ENCODE measurements at places on chromosomes 16 and 17.

- DNase-seq = no peak
Measured at GRCh38 chr16:90012991-90013745, 6.1 kb downstream of the DBNDD1 start.

DNA sequence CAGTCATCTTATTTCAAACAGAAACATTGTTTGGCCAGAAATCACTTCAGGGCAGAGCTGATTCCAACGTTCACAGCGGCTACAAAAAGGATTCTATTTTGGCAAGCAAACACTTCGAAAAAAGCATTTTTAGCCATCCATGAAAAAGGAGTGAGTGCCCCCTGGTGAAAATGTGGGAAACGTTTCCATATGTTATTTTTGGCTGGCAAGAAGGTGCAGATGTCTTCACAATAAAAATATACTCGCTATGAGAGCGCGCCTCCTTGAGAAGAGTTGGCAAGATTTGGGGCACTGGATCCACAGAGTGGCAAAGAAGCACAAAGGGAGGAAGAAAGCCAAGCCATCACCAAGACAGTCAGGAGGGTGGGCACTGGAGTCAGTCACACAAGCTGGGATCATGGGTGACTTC is 191.1 kb downstream of the CHD9NB start:
- DNase-seq = no peak

GRCh38 chr17:10724546-10725195 is 5.2 kb downstream of the TMEM220 start:
- no peak for DNase-seq

DNA sequence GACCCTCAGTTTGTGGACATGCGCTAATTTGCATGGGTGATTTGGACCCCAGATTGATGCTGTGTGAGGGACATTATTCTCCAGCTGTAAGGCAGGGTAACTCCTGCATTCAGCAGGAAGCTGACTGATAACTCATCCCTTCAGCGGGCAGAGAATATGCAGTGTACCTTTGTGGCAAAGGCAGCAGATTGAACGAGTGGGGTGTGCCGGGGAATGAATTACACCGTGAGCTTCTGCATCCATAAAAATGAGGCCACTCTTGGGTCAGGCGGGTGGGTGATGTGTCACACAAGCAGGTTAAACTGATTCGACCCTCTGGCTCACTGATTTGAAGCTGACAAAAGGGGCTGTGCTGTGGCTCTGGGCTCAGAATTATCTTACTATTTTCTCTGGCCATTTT is 128.9 kb upstream of the PMFBP1 start:
- DNase-seq = no peak

DNA sequence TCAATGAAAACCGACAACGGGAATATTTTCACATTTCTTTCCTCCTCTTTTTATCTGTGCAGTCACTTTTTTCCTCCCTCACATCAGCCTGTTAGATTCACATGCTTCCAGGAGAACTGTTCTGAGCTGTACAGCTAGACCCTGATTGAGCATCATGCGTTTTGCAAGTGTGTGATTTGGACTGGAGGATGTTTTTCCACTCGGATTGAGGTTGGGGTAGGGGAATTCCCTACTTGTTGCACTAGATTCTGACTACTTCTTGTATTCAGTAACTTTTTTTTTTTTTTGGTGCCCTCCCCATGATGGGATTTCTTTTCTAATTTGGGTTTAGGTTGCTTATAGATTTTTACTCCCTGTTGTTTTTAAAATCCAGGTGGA is 4.8 kb downstream of the MSI2 start:
- no peak for DNase-seq

DNA sequence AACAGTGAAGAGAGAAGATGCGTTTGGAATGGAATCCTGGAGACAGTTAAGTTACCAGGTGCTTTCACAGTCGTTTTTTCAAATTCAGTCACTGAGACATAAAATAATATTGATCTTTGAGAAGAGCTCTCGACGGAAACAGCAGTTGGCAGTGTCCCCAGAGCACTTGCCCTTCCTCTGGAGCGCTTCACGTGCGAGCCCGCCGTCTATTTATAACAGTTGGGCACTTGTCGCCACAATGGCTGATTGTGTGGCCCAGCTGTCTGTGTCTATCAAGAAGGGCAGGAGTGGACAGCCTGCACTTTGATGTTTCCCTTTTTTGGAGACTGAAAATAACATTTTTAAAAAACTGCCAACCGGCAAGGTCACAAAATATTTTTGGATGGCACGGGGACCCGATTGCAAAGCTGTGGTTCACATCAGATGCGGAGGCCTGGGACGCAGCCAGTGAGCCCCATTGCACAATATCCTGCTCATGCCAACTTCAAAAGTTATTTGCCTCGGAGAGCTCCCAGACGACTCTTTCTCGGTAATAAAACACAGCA is 62.9 kb downstream of the ADCY9 start:
- no peak for DNase-seq

GRCh38 chr16:68090130-68090529 is 5.0 kb downstream of the NFATC3 start:
- DNase-seq = no peak

DNA sequence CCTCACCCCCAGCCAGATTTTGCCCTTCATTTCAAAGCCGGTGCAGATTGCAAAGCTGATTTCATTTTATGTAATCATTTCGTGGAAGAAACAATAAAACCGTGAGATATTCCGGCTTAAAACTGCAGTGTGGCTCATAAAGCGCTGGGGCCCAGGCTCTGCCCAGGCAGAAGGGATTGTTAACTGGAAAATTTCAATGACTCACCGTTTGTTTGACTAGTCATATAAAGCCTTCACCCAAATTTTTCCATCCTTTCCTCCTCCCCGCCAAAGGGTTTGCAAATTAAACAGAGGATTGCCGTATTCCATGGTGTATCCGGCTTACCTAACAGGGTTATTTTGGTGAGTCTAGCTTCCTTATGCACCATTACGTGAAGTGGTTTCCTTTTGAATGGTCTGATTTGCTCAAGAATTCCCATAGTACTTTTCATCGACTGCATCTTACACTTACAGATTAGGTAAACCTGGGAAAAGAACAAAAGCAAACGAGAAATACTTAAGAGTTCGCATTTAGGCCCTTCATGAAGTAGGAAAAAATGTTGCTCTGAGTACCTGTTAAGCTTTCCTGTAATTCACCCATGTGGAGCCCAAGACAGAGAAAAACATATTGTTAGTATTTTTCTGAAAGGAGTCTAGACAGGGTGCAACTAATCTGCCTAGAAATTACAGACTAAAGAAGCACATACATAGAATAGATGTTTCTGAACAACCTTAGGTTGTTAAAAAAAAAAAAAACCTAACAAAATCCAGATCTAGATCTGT is 949 bp upstream of the GSPT1 start:
- no peak for DNase-seq

DNA sequence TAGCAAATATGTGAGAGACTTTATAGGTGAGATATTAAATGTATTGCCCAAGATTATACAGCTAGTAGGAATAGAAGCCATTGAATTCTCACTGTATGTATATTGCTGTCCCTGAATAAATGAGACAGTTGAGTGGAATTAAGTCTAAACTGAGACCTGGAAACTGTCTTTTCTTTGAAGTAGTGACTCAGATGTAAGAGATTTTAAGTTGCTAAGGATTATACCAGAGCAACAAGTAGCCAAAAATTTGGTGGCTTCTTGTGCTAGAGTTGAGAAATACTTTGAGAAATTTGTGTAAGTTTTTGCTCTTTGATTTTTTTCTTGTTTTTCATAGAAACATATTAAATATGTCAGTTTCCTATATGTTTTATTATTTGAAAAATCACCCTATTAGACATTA is 58.7 kb downstream of the TANC2 start:
- no peak for DNase-seq

- DNase-seq = no peak
Measured at GRCh38 chr16:9597967-9598730, 506.7 kb downstream of the HAPSTR1 start.

DNA sequence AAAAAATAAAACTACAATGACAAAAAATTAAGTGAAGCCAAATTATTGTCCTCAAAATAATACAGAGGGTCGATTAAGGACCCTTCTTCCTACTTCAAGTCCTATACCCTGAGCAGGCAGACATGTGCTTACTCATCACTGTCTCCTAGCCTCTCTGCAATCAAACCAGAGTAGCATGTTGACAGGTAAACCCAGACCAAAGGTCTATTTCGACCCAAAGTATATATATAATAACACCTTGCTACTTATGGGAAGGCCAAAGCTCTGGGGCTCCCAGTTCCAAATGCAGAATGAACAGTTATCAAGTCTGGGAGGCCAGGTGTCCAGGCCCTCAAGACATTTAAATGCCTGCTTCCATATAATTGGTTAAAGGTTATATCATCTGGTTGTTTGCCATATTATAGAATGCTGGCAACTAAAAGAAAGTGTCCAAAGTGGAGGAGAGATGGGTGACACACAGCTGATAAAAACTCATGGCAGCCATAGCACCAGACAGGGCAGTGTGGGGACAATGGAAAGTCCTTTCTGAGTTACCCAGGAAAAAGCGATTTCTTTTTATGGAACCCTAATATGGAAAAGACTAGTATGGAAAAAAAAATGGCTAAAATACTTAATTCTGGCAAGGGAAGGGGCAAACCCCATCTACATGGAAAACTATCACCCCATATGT is 53.6 kb downstream of the N4BP1 start:
- DNase-seq = no peak

- DNase-seq = no peak
Measured at GRCh38 chr16:84578538-84579126, 39.2 kb downstream of the COTL1 start.

DNA sequence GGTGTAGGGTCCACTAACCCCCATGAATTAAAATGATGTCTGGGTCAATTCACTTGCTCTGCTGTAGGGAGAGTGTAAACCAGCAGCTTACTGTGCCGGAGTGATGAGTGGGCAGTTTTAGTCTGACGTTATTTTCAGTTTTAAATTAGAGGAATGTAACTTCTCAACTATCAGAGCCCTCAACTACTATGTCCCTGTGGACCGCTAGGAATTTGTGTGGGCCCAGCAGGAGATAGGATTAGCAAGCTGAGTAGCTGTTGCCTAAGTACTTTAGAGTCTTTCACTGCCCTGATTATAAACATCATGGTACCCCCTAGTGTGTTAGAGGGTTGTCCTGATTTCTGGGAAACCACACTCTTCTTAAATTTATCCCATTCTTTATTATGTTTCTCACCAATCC is 11.4 kb downstream of the MARVELD3 start:
- no peak for DNase-seq

DNA sequence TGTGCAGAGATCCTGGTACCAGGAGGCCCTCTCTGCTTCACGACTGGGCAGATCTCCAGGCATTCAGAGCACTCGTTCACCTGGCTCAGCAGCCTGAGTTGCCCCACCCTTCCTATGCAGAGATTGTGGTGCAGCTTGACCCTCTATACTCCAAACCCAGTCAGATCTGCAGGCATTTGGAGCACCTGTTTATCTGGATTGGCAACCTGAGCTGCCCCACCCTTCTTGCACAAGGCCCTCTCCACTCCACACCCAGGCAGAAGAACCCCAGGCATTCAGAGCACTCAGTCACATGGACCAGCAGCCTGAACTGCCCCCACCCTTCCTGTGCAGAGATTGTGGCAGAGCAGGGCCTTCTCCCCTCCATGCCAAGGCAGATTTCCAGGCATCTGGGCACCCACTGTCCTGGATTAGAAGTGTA is 88.4 kb upstream of the CDH5 start:
- no peak for DNase-seq

DNA sequence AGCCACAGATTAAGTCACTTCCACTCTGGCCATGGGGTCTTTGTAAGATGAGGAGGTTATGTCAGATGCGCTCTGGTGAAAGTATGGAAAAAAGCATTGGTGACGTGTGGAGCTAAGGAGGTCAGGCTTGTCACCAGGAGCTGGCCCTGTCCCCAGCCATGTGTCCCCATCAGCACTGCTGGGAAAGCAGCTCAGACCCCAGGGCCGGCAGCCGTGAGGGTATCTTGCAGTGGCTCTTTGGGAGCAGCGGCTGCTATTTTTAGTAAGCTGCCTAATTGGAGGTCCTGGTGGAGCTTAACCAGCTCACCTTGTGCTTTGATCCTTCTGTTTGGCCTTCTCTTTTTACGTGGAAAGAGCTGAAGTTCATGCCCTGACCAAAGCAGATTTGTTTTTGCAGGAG is 60.9 kb downstream of the MPRIP start:
- DNase-seq = no peak

DNA sequence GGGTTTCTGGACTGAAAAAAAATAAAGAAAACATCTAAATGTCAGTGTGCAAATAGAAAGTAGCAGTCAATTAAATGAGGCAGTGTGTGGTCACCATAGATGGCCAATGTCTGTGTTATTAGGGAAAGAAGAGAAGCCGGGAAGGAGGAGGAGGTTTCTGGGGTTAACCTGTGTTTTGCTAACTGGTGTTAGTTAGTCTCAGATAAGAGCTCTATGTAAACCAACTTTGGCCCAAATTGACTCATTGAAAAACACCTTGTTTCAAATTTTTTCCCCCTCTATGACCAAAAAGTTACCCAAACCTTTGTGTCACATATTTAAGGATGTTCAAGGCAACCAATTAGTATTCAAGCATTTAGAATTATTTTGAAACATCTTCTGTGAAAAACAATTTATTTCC is 530.9 kb downstream of the MAF start:
- no peak for DNase-seq

DNA sequence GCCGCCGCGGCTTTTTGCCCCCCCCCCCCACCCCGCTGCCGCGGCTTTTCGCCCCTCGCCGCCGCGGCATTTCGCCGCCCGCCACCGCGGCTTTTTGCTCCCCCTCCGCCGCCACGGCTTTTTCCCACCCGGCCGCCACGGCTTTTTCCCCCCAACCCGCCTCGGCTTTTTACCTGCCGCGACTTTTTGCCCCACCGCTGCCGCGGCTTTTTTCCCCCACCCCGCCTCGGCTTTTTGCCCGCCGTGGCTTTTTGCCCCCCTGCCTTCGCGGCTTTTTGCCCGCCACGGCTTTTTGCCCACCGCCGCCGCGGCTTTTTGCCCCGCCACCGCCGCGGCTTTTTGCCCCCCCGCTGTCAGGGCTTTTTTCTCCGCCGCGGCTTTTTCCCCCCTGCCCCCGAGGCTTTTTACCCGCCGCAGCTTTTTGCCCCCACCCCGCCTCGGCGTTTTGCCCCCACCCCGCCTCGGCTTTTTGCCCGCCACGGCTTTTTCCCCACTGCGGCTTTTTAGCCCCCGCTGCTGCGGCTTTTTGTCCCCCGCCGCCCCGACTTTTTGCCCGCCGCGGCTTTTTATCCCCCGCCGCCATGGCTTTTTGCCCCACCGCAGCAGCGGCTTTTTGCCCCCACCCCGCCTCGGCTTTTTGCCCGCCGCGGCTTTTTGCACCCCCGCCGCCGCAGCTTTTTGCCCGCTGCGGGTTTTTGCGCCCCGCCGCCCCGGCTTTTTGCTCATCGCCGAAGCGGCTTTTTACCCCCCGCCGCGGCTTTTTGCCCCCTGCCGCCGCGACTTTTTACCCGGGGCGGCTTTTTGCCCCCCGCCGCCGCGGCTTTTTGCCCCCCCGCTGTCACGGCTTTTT is 527.8 kb upstream of the WSB1 start:
- no peak for DNase-seq
